Neural progenitor cell (in vitro differentiated cells): ENCODE measurements at places on chromosomes 13 and 19. TPM values are rescaled to one million over a fixed set of nuclear protein-coding genes. Genes with fewer than 3 reads are reported as not detected.

DNA sequence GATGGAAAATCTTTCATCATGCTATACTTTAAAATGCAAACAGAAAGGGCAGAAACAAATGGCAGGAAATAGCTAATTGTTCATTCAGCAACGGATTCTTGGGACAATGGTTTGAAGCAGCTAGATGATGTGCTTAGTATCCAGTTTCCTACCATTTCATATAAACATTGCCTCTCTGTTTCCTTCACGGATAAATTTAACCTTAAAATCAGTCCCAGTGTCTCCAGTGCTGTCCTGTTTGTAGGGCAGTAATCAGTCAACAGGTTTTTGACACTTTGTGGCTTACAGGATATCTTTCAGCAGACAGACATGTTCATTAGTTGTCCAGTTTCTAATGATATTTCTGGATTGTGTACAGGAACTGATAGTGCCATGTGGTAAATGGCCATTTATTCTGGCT lies 24.7 kb upstream of the RB1 start:
- H3K27me3 ChIP-seq: no peaks in the 10 kb centered on the region
- no peak overlapping the region for H3K4me3 ChIP-seq
- H3K36me3 ChIP-seq: no peaks in the 10 kb centered on the region
- no peak for DNase-seq
- no peak overlapping the region for H3K27ac ChIP-seq

- DNase-seq: no peak
- no peaks in the 10 kb centered on the region for H3K36me3 ChIP-seq
- no peak overlapping the region for H3K4me3 ChIP-seq
These were observed 4.0 kb downstream of the COL5A3 start for GRCh38 chr19:10006335-10006708.

GRCh38 chr13:106700439-106700838 lies 132.5 kb upstream of the ARGLU1 start:
- H3K36me3 ChIP-seq: no peaks in the 10 kb centered on the region
- H3K4me1 ChIP-seq: peaks cover 21% of the 10 kb centered on the region
- DNase-seq: no peak
- no peaks in the 10 kb centered on the region for H3K27me3 ChIP-seq

- peak within 1 kb of the TSS; percentile 83 for H3K4me3 ChIP-seq
- H3K27ac ChIP-seq: peak within 1 kb of the TSS; percentile 94
- no peaks in the 10 kb centered on the region for H3K36me3 ChIP-seq
- H3K4me1 ChIP-seq: no peaks in the 10 kb centered on the region
- no peaks in the 10 kb centered on the region for H3K27me3 ChIP-seq
These were observed at the start of gene ZNF700 for GRCh38 chr19:11924886-11925650. Gene ZNF700, plus strand, starts transcription at chr19:11925107. Its CDS starts 104 bp downstream, at chr19:11925211.

DNA sequence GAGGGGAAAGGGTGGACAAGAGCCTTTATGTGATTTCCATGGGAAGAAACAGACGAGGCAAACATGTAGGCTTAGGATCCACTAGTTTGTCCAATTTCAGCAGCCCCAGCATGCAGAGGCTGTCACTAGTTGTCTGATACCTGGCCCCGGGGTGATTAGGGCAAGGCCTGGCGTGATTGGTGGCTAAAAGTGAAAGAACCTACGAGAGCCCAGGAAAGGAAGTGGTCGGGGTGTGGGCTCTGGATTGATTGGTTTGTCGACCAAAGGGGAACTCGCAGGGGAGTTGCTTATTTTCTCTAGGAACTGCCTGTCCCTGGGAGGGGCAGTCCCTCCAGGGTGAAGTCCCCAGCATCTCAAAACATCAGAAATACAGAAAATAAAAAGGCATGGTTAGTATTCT lies 64.2 kb upstream of the UQCRFS1 start:
- no peaks in the 10 kb centered on the region for H3K36me3 ChIP-seq
- H3K4me1 ChIP-seq: no peaks in the 10 kb centered on the region
- H3K27ac ChIP-seq: no peak overlapping the region
- peak; percentile 46 for DNase-seq

- peaks cover 9% of the 10 kb centered on the region for H3K4me1 ChIP-seq
- H3K27me3 ChIP-seq: peaks cover 76% of the 10 kb centered on the region
- peak overlapping the region; percentile 41 for H3K4me3 ChIP-seq
- no peak overlapping the region for H3K27ac ChIP-seq
These were observed 3.1 kb downstream of the KISS1R start for GRCh38 chr19:920051-920864.

- peaks cover 10% of the 10 kb centered on the region for H3K4me1 ChIP-seq
- no peaks in the 10 kb centered on the region for H3K27me3 ChIP-seq
- no peaks in the 10 kb centered on the region for H3K36me3 ChIP-seq
- H3K27ac ChIP-seq: no peak overlapping the region
- no peak overlapping the region for H3K4me3 ChIP-seq
- no peak for DNase-seq
These were observed 142.3 kb downstream of the KLF12 start for GRCh38 chr13:73991884-73992283.

DNA sequence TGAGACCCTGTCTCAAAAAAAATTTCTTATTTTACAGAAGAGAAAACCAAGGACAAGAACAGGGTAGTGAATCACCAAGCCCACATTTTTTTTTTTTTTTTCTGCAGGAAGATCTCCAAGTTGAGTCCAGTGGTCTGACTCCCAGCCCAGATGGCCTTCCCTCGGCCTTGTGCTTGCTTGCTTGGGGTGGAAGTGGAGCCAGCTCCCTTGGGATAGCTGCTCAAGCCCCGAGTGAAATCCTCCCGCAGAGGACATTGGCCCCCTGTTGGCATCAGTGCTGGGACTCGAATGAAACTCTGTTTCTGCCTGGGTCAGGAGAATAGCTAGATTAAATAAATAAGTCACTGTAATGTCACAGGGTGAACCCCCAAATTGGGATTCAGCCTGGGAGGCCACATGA lies 9.4 kb upstream of the NUP62 start:
- no peak for DNase-seq
- no peak overlapping the region for H3K4me3 ChIP-seq
- no peaks in the 10 kb centered on the region for H3K36me3 ChIP-seq
- H3K27me3 ChIP-seq: peaks cover 18% of the 10 kb centered on the region
- no peak overlapping the region for H3K27ac ChIP-seq

GRCh38 chr13:38866649-38867048 lies 124.0 kb downstream of the STOML3 start:
- no peak overlapping the region for H3K27ac ChIP-seq
- DNase-seq: no peak
- H3K4me1 ChIP-seq: no peaks in the 10 kb centered on the region
- H3K27me3 ChIP-seq: no peaks in the 10 kb centered on the region
- H3K36me3 ChIP-seq: no peaks in the 10 kb centered on the region

DNA sequence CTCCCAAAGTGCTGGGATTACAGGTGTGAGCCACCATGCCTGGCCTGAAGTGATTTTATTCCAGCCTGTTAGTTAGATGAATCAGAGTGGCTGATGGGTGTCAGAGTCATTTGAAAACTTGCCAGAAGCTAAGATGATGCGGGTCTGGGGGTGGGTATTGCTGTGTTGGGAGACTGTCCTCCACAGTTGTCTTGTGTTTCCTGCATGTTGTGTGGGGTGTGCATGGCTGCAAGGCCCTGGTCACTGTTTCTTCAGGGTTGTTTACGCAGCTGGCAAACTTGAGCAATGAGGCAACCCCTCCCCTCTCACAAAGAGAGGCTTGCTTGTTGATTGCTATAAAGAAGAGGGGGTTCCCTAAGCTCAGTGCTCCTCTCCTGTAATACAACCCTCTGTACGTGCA lies 71.8 kb downstream of the TRPM4 start:
- no peaks in the 10 kb centered on the region for H3K36me3 ChIP-seq
- no peaks in the 10 kb centered on the region for H3K4me1 ChIP-seq
- H3K27me3 ChIP-seq: no peaks in the 10 kb centered on the region
- H3K4me3 ChIP-seq: no peak overlapping the region

- peaks cover 2% of the 10 kb centered on the region for H3K4me1 ChIP-seq
- no peaks in the 10 kb centered on the region for H3K36me3 ChIP-seq
- no peak for DNase-seq
- H3K27ac ChIP-seq: no peak overlapping the region
- H3K27me3 ChIP-seq: peaks cover 35% of the 10 kb centered on the region
- no peak overlapping the region for H3K4me3 ChIP-seq
These were observed 220.0 kb downstream of the TEX29 start for GRCh38 chr13:111540486-111540885.

GRCh38 chr13:38121267-38121666 lies 228.4 kb upstream of the UFM1 start:
- H3K36me3 ChIP-seq: no peaks in the 10 kb centered on the region
- H3K4me1 ChIP-seq: no peaks in the 10 kb centered on the region
- no peak overlapping the region for H3K4me3 ChIP-seq
- no peak overlapping the region for H3K27ac ChIP-seq
- no peaks in the 10 kb centered on the region for H3K27me3 ChIP-seq

GRCh38 chr13:67462098-67462497 lies 232.0 kb upstream of the PCDH9 start:
- DNase-seq: no peak
- H3K27ac ChIP-seq: no peak overlapping the region
- no peaks in the 10 kb centered on the region for H3K36me3 ChIP-seq
- H3K27me3 ChIP-seq: no peaks in the 10 kb centered on the region
- no peaks in the 10 kb centered on the region for H3K4me1 ChIP-seq
- no peak overlapping the region for H3K4me3 ChIP-seq

DNA sequence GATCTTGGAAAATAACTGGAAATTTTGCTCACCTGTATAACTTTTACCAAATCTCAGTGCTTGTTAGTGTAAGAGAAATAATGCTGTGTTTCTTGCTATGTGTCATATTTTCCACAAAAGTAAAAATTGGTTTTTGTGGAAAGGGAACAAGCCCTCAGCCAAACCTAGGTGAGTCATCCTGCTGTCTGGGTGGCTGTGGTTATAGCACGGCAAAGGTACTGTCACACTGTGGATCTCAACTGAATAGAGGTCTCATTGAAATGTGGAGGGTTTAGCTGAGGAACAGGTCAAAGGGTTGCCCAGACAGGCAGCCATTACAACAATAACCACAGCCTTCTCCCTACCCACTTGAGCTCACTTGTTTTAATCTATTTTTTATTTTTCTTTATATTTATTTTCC lies 338.8 kb upstream of the DACH1 start:
- no peaks in the 10 kb centered on the region for H3K36me3 ChIP-seq
- no peaks in the 10 kb centered on the region for H3K4me1 ChIP-seq
- no peaks in the 10 kb centered on the region for H3K27me3 ChIP-seq
- H3K27ac ChIP-seq: no peak overlapping the region
- no peak overlapping the region for H3K4me3 ChIP-seq
- no peak for DNase-seq

DNA sequence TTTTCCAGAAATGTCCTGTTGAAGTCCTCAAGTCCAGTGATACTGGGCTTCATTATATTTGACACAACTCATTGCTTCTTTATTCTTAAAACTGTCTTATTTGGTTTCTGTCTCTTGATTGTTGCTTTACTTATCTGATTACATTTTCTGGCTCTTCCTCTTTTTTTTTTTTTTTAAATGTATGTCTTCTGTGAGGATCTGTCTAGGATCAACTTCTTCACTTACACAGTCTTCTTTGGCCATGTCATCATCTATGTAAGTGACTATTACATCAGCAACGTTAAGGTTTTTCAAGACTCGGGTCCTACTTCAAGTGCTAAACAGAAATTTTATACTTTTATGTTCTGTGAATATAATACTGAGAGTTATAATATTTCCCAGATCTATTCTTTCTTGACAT lies 162.1 kb downstream of the PDS5B start:
- H3K4me3 ChIP-seq: no peak overlapping the region
- no peaks in the 10 kb centered on the region for H3K36me3 ChIP-seq
- H3K4me1 ChIP-seq: peaks cover 11% of the 10 kb centered on the region
- H3K27me3 ChIP-seq: no peaks in the 10 kb centered on the region
- H3K27ac ChIP-seq: no peak overlapping the region

DNA sequence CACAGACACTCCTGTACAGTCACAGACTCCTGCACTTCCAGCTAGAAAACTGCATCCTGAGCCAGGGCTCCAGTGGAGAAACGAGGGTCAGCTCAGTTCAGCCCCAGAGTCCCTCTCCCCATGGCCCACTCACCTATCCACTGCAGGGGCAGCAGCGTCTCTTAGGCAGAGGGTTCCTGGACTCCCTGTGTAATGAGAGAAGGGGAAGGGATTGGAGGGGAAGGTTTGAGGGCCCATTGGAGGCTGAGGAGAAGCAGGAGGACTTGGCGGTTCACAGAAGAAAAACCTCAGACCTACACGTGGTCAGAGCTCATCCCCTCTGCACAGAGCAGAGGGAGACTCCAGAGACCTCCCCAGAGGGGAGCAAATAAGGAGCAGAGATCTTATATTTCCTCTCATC lies 9.2 kb upstream of the CEACAM18 start:
- H3K27me3 ChIP-seq: peaks cover 37% of the 10 kb centered on the region
- H3K27ac ChIP-seq: no peak overlapping the region
- no peak for DNase-seq

DNA sequence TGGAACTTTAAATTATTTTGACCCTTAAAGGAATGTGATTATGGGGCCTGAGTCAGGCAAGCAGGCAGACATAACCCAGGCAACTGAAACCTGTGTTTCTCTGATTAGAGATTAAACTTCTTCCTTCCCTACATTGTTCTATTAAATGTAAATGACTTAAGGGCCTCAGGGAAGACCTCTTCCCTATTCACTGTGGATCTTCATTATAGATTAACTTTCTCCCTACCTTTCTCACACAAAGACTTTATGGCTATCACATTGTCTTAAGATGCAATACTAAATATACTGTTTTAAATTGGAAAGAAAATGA lies 8.8 kb upstream of the METTL21C start:
- no peak overlapping the region for H3K27ac ChIP-seq
- no peak overlapping the region for H3K4me3 ChIP-seq
- no peak for DNase-seq
- no peaks in the 10 kb centered on the region for H3K27me3 ChIP-seq
- H3K36me3 ChIP-seq: no peaks in the 10 kb centered on the region
- H3K4me1 ChIP-seq: no peaks in the 10 kb centered on the region

GRCh38 chr19:18616023-18616422 lies 3.4 kb downstream of the TMEM59L start:
- H3K27ac ChIP-seq: no peak overlapping the region
- H3K27me3 ChIP-seq: peaks cover 67% of the 10 kb centered on the region
- H3K4me3 ChIP-seq: no peak overlapping the region
- H3K4me1 ChIP-seq: peaks cover 26% of the 10 kb centered on the region
- no peaks in the 10 kb centered on the region for H3K36me3 ChIP-seq

DNA sequence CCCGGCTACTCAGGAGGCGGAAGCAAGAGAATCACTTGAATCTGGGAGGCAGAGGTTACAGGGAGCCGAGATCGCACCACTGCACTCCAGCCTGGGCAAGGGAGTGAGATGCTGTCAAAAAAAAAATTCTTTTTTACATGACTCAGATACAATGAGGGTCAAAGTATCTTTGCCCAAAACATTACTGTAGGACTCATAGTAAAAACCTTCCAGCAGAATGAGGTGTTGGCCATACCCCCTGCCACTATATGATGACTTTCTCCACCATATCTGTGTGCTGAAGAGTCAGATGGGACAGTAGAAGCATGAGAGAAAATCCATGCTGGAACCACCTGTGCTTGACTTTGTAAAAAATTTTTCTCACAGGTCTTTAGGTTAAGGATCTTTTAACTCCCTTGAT lies 86.7 kb downstream of the COL4A2 start:
- no peaks in the 10 kb centered on the region for H3K4me1 ChIP-seq
- H3K4me3 ChIP-seq: no peak overlapping the region
- no peaks in the 10 kb centered on the region for H3K27me3 ChIP-seq
- DNase-seq: no peak
- H3K36me3 ChIP-seq: no peaks in the 10 kb centered on the region
- no peak overlapping the region for H3K27ac ChIP-seq

CBY2 gene
- 0.31 TPM in 1 of 2 replicates, not detected in the other for total RNA-seq

WDR87 gene
- total RNA-seq: not detected in 2 replicates

ICAM4 gene
- 0.15 TPM in 1 of 2 replicates, not detected in the other for total RNA-seq

CACNA1A gene
- 16.5 and 22.5 TPM in 2 replicates for total RNA-seq

PDCD2L gene
- total RNA-seq: 15.2 and 26.9 TPM in 2 replicates

ZIK1 gene
- total RNA-seq: 35.1 and 56.1 TPM in 2 replicates

ZNF429 gene
- total RNA-seq: 26.0 and 29.4 TPM in 2 replicates

ZNF491 gene
- total RNA-seq: 5.5 and 6.0 TPM in 2 replicates
